ENCODE measurements at places on chromosomes 13 and 19.

DNA sequence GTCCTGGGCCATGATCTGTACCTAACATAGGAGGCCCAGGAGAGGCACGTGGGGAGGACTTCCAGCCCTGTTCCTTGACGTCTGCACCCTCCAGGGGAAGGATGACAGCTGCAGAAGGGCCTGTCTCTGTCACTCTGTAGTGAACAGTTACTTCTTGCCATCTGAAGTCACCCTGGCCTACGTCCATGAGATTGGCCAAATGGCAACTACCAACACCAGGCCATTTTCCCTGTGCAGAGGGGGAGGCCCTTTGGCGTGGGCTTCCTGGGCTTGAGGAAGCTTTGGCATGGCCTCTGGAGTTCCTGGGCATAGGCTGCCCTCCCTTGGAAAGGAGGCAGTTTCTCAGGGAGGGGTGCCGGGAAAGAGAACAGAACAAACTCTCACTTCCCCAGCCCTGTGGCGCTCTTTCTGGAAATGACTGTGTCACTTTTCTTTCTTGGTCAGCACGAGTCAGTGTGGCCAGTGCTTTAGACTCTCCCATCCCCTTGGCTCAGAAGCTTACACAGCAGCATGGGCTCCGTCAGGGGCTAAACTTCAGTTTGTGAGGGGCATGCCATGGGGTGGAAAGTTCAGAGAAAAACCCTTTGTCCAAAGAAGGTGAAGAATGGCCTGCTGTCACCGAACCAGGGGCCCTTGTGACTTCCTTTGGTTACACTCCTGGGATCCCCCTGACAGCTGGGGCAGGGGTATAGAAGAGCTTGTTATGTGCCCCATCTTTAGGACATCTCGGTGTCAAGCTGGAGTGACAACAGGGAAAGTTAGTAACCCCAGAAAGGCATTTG is 5.3 kb downstream of the CARM1 start:
- no peak for DNase-seq

- DNase-seq = peak; percentile 18
Measured at GRCh38 chr19:44846455-44847143, 502 bp downstream of the NECTIN2 start.

- DNase-seq = peak; percentile 52
Measured at GRCh38 chr13:29901710-29902631, 51.6 kb upstream of the UBL3 start.

GRCh38 chr13:110263888-110264287 is 43.1 kb downstream of the COL4A1 start:
- no peak for DNase-seq

DNA sequence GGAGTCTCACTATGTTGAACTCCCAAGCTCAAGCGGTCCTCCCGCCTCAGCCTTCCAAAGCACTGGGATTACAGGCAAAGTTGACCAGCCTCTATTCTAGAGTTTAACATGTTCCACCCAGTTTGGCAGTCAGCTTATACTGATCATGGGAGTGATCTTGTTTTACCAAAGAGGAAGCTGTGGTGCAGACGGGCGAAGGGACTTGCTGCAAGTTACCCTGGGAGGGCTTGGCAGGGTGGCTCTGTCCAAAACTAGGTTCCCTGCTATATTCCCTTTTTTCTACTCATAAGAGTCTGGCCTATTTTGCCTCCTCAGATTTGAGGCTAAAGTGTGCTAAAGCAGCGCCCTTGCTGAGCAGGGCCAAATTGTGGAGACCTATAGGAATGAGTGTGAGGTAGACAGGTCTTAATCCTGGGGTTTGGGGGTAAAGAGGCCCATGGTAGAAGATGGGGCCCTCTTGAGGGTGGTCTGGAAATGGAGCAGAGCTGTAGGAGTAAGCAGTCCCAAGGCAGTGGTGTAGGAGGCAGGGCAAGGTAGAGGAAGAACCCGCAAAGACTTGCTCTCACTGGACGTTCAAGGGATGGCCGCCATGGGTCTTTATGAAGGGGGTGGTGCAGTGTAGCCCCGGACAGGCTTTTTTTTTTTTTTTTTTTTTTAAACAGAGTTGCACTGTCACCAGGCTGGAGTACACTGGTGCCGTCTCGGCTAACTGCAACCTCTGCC is 3.3 kb downstream of the RPS19 start:
- DNase-seq = no peak

- no peak for DNase-seq
Measured at GRCh38 chr19:48556163-48556562, 4.2 kb downstream of the SULT2B1 start.

- DNase-seq = peak; percentile 83
Measured at GRCh38 chr13:46168341-46168740, 13.6 kb downstream of the LCP1 start.

DNA sequence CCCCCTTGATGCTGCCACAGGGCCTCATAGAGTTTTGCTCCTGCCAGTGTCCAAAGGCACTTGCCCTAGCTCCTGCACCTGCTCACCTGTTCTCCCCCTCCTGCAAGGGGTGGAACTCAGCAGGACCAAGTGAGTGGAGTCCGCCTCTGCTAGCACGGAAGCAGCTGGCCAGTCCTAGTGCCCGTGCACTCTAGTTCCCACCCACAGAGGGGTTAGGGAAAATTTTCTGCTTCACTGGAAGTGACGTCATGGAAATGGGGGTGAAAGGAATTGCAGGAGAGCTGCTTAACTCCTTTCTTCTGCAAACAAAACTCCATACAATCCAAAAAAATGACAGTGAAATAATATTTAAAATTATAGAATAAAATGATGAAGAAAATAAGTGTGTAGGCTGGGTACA is 609.7 kb upstream of the SLITRK1 start:
- no peak for DNase-seq

DNA sequence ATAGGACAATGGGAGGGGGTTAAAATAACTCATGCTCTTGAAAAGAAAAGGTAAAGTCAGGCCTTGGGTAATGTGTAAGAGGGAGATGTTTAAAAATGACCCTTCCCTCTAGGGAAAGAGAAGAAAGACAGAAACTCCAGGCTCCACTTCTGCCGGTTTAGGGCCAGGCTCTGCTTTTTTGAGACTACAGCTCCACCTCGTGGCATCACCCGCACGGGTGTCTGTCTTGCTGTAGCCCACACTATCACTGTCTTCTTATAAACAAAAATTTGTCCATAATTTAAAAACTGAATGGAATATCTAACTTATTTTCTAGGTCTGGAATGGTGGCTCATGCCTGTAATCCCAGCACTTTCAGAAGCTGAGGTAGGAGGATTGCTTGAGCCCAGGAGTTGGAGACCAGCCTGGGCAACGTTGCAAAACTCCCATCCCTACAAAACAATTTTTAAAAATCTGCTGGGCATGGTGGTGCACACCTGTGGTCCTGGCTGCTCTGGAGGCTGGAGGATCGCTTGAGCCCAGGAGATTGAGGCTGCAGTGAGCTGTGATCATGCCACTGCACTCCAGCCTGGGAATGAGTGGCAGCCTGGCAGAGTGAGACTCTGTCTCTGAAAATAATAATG is 65.1 kb upstream of the GTF3A start:
- peak; percentile 39 for DNase-seq

- no peak for DNase-seq
Measured at GRCh38 chr13:57724486-57725272, 93.1 kb downstream of the PCDH17 start.

GRCh38 chr13:91571681-91572080 is 173.3 kb downstream of the GPC5 start:
- no peak for DNase-seq

DNA sequence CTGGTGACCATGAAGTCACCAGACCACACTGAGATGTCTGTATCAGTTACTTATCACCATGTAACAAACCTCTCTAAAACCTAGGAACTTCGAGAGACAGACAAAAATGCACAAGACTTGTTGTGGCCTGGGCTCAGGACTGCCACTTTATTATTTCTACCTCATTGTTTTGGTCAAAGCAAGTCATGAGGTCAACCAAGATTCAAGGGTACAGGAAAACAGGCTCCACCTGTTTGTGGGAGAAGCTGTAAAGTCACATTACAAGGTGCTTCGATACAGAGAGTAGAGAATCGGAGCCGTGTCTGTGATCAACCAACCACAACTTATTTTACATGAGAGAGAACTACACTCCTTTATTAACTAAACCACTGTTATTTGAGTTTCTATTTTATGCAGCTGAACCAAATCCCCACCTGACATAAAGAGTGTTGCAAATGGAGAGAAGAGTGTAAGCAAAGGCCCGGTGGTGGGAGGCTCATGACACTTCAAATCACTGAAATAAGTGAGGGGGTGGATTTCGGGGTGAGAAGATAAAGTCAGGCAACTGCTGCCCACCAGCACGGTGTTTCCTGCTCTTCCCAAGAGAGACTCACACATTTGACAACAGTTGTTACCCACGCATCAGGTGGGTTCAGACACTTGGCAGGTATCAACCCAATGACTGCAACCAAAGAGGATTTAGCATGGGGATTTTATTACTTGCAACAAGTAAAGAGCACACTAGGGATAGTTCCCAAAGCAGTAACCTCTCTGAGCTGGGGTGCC is 39.0 kb upstream of the IGSF23 start:
- no peak for DNase-seq

GRCh38 chr13:27493981-27494380 is 43.6 kb upstream of the MTIF3 start:
- no peak for DNase-seq

DNA sequence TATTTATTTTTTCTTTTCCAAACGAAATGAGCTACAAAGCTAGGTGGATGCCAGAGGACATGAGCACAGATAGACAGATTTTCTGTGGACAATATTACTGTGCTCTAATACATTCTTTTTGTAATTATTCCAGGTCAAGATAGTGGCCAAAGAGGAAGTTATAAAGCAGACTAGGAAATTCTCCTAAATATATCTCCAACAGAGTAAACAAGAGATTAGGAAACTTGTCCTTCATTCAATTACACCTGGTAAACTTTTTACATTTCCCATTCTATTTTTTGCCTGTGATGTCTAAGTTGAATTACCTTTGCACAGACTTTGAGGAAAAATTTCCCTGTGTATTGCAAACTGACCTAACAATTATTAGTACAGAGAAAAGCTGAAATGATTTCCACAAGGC is 905.5 kb upstream of the PCDH20 start:
- DNase-seq = no peak

GRCh38 chr19:50501186-50501567 is 9.8 kb downstream of the JOSD2 start:
- DNase-seq = no peak

DNA sequence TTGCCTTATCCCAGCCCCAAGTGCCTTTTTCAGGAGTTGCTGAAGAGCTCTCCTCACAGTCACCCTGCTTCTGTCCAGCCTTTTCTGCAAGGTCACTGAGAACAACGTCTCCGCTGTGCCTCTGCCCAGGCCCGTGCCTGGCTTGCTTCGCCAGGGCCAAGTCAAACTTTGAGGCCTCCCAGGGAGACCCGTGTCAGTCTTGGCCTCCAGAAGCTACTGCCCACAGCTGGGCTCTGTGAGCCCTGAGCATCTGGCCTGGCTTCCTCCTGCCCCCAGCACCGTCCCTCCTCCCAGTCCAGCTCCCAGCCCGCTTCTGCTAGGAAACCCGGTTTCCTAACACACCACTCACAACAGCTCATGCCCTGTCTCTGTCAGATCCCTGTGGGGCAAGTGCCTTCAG is 165.9 kb downstream of the TEX29 start:
- DNase-seq = no peak

DNA sequence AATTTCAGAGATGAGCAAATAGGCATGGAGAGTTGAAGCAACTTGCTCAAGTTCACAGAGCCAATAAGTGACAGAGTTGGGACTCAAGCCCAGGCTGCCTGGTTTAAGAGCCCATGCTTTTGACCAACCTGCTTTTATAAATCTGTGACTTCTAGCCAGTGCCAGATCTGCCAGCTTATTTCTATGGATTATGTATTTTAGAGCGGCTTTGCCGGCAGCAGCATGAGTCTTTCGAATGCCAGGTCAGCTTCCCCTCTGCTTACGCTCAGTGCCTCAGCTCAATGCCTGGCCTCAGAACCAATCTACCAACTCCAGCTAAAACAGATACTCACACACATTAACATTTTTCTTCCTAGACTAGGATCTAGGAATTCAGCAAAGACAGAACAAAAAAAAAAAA is 2.3 kb downstream of the SERPINE3 start:
- no peak for DNase-seq

GRCh38 chr13:37984357-37984756 is 114.8 kb upstream of the TRPC4 start:
- DNase-seq = no peak

DNA sequence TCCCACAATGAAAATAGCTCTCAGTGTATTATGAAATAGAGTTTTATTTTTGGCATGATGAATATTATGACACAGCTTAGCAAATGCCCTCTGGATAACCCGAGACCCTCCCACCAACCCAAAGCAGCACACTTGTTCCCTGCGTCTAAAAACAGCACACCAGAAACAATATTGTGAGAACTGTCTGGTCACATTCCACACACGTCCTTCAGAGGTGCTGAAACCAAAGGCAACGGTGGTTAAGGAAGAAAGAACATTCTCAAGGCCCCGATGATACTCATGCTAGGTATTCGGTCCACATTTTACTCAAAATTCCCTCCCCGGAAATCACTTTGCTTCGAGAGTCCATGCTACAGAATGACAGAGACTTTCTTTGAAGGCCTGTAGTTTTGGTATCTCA is 156.7 kb downstream of the SLC7A1 start:
- DNase-seq = no peak

GRCh38 chr13:78997902-78998629 is 339.1 kb upstream of the OBI1 start:
- DNase-seq = no peak

DNA sequence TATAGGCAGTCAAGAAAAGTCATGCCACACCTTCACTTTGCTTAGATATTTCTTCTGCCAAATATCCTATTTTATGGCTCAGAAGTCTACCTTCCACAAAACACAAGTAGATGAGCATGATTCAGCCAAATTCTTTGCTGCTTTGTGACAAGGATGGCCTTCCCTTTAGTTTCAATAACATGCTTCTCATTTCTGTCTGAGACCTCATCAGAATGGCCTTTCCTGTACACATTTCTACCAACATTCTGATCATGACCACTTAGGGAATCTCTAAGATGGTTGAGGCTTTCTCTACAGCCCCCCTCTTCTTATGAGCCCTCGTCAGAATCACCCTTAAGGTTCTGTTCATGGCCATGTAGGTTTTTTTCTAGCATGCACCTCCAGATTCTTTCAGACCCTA is 96.2 kb downstream of the COL4A2 start:
- DNase-seq = no peak

- no peak for DNase-seq
Measured at GRCh38 chr13:92345627-92346026, 881.0 kb upstream of the GPC6 start.

DNA sequence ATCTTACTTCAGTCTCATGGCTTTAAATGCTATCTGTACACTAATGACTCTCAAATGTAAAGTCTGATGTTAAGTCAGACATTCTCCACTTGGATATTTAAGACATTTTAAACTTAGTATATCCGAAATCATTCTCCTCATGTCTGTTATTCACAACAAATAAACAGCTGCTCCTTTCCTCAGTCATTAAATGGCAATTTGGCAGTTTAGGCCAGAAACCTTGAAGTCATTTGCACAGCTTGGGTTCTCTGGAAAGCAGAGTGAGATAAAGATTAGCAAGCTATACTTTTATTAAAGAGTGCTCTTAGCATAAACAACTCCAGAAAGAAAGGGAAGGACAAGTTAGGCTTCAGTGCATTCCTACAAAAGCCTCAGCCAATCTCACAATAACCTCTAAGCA is 53.7 kb downstream of the DNAJC15 start:
- no peak for DNase-seq
